T-cell (primary cell): ENCODE measurements at places on chromosomes 5 and 9.

- no peak for DNase-seq
Observed at GRCh38 chr5:1641041-1641440, 117.3 kb upstream of the LPCAT1 start.

DNA sequence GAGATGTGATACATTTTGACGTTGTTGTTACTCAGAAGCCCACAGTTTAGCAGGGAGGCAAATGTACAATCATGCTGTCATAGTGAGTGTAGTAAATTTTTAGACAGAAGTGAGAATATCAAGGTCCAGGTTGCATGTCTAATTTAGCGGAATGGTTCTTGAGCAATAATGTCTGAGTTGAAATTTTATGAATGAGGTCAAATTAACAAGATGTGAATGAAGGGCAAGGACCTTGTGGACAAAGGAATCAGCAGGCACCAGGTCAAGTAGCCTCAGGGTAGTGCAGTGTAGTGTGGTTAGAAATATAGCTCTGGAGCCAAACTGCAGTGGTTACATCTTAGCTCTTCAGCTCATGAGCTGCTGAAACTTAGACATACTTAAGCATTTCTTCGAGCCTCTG lies 36.2 kb downstream of the TNFSF8 start:
- DNase-seq: no peak

GRCh38 chr5:154524859-154525258 lies 46.8 kb upstream of the HAND1 start:
- no peak for DNase-seq

DNA sequence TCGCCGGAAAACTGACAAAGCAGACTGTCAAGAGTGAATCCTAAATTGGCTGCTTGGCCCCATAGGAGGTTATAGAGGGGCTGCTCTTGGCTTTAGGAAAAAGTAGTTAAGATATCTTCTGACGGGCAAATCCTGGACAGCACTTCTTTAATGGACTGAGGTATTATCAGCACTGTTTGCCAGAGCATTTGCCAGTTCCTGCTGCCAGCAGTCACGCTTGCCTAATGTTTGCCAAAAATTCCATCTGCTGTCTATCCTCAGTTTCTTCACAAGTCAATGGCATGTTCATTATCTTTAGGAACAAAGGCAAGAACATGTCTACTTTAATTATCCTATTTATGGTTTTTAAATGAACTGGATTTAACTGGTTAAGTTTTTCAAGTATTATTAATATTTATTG lies 25.8 kb upstream of the SREK1 start:
- no peak for DNase-seq

- DNase-seq: no peak
Observed at GRCh38 chr9:1458503-1458902, 408.3 kb downstream of the DMRT2 start.

GRCh38 chr5:1007221-1007680 lies 1.4 kb upstream of the NKD2 start:
- no peak for DNase-seq

DNA sequence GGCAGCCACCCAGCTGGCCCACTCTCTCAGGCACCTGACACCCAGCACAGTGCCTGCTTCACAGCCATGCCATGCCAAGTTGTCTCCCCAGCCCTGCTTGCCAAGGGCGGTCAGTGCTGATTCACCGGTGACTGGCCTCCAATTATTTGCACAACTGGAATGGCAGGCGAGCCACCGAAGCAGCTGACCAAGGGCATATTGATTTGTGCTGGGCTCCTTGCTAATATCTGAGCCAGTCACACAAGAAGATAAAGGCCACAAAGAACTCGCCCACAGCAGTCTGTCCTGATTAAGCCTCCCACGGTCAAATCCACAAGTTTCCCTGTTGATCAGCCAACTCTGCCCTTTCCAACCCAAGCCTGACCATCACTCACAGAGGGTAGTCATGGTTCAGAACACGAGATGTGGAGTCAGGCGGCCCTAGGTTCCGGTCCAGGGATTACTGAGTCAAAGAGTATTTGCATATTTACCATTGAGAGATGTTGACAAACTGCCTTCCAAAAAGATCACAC lies 6.4 kb upstream of the EEIG1 start:
- DNase-seq: no peak

DNA sequence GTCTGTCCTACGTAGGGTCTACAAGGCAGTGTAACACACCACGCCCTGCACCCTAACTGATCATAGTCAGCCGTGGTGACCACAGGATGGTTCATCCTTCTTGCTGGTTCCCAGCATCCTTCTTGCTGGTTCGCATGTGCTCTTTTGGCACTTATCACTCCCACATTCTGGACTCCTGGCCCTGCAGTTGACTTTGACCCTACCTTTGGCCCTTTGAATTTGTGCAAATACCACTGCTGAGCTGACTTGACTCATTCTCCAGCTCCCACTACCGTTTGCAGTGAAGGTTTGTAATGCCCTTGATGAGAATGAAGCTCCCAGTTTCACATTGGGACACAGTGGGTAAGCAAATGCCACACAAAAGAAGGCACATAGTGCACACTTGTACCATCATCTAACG lies 33.8 kb downstream of the PALM2AKAP2 start:
- no peak for DNase-seq

DNA sequence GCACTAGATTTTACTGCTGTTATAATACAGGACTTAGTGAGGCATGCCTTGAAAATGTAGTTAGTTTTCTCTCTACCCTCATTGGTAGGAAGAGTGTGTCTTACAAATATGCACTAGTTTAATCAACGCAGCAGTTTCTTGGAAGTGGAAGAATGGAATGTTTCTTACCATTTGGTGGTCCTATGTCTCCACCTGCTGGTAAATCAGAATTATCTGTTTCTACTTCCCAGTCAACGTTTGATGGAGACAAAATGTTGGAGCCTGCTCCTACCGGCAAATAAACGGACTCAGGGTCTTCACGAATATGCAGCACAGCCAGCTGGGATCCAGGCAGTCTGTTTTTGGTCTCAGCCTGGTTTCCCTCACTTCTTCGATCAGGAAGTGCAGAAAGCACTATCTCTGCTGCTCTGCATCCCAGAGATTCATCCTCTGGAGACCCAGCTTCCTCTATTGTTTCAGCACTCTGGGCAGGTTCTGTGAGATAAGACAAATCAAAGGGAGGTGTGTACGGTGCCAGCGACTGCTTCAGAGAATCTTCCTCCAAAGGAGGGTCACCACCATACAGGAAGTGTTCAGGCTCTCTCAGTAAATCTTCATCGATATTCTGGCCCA lies 59.5 kb upstream of the PCA3 start:
- no peak for DNase-seq

- DNase-seq: no peak
Observed at GRCh38 chr5:174222891-174223290, 177.4 kb downstream of the NSG2 start.

- DNase-seq: no peak
Observed at GRCh38 chr9:99746406-99746805, 75.3 kb upstream of the NR4A3 start.

GRCh38 chr9:128611600-128612394 lies 44.9 kb downstream of the DYNC2I2 start:
- no peak for DNase-seq

GRCh38 chr5:34692786-34693185 lies 36.7 kb downstream of the RAI14 start:
- no peak for DNase-seq

- DNase-seq: no peak
Observed at GRCh38 chr9:76987594-76988200, 31.8 kb upstream of the FOXB2 start.

- DNase-seq: no peak
Observed at GRCh38 chr9:82498541-82499317, 510.2 kb downstream of the SPATA31D1 start.

DNA sequence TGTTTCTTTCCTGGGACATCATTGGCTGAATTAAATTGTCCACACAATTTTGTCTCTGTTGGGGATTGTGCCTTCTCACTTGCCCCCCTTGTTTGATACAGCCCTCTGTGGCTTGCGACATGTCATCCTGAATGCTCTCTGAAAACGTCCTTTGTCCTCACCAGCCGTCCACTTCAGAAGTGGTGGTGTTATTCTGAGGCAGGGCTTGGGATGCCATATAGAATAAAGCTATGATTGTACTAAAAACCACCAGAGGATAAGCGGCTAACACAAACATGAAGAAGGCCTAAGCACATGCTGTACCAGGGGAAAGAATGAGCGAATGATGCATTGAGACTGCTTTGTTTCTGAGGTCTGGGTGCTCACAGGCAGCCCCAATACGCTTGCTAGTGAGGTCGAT lies 3.5 kb upstream of the SNX30 start:
- DNase-seq: no peak

GRCh38 chr5:138849439-138849838 lies 25.7 kb downstream of the LRRTM2 start:
- DNase-seq: no peak
